ENCODE measurements at places on chromosomes 1 and 21. TPM values are rescaled to one million over a fixed set of nuclear protein-coding genes. Genes with fewer than 3 reads are reported as not detected.

- no peak for DNase-seq
Observed at GRCh38 chr1:19112891-19113696, 97.0 kb downstream of the UBR4 start.

- DNase-seq = no peak
Observed at GRCh38 chr1:230141021-230141648, 74.1 kb downstream of the GALNT2 start.

DNA sequence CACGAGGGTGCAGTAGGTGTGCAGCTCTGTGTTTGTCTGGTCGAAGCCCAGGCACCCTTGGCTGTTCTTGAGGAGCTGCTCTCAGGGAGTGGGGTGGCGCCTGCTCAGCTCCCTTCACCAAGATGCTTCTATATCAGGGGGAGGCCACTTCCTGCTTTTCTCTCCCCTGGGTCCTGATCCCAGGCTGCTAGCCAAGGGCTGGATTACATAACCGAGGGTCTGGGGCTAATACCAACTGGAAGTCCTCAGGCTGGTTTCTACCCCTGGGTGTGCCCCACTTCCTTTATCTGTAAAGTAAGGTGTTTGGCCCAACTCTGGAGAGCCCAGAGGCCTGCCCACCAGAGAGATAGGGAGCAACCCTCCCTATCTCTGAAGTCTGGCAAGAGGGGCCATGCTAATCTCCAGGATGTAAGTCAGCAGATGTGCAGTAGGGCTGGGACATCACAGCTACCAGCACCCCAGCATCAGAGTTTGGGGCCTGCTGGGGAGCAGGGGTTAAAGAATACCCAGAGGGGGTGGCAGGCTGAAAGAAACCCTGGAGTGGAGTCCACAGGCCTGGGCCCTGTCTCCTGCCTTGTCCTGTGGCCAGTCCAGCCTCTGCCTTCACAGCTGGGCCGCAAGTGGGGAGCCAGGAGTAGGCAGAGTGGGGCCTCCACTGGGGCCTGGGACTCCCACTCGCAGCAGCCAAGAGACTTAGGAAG, 2.1 kb downstream of the SELENBP1 start:
- DNase-seq = no peak

GRCh38 chr1:20367116-20367585, 76.5 kb downstream of the VWA5B1 start:
- DNase-seq = no peak

GRCh38 chr1:84291882-84292655, 9.4 kb upstream of the SAMD13 start:
- DNase-seq = no peak

DNA sequence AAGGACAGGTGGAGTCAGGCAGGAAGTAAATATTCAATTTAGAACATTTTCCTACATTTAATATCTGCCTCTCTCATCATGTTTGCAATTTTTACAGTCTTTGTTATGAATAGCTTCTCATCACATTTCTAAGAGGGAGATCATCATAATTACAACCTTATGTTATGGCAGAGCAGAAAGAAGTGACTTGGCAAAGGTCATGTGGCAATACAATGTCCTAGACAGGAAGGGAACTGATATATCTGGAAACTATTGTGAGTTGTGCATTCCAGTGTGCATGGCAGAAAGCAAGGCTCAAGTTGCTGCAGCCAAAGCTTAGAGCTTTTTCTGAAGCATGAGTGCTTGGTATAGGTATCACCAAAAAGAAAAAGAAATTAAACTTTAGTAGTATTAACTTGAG, 43.8 kb upstream of the PRRX1 start:
- no peak for DNase-seq

- DNase-seq = no peak
Observed at GRCh38 chr1:22780696-22781095, 70.1 kb downstream of the EPHB2 start.

GRCh38 chr1:208691012-208691411, 446.8 kb upstream of the PLXNA2 start:
- DNase-seq = no peak

DNA sequence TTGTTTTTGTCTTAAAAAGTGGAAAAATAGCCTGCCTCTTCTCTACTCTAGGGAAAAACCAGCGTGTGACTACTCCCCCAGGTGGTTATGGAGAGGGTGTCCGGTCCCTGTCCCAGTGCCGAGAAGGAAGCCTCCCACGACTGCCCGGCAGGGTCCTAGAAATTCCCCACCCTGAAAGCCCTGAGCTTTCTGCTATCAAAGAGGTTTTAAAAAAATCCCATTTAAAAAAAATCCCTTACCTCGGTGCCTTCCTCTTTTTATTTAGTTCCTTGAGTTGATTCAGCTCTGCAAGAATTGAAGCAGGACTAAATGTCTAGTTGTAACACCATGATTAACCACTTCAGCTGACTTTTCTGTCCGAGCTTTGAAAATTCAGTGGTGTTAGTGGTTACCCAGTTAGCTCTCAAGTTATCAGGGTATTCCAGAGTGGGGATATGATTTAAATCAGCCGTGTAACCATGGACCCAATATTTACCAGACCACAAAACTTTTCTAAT, 35.0 kb upstream of the TDRD10 start:
- no peak for DNase-seq

DNA sequence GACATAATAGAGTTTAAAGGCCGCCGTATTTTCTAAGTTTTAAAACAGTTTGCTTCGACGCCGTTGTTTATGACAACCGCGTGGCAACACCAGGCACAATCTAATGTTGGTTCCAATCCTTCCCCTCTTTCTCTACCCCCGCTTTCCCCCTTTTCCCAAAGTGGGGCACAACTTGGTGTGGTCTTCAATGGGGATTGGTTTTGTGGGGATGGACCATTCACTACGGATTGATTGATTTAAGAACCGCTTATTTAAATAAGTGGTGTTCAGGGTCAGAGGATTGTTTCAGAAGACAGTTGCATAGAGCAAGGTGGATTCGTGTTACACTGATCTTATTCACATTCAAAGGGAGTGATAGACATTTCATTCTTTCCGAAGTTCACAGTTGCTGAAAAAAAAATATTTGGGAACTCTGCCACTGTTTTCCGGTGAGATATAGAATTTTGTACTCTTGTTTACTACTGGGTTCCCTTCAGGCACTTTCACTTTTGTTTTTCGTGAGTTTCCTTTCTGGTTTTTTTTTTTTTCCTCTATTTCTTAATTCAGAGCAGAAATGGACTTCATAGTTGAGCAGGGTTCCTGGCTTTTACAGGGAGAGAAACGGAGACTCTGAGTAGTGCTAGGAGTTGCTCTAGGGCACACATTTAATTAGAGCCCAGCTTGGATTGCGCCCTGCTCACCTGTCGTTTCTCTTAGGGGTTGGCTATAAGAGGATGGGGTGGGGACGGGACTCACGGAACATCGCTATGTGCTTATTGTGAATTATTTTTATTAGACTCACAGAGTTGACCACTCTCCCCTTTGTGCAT, 79.6 kb upstream of the AK4 start:
- DNase-seq = no peak

- DNase-seq = no peak
Observed at GRCh38 chr1:21586846-21587601, 77.8 kb downstream of the ALPL start.

DNA sequence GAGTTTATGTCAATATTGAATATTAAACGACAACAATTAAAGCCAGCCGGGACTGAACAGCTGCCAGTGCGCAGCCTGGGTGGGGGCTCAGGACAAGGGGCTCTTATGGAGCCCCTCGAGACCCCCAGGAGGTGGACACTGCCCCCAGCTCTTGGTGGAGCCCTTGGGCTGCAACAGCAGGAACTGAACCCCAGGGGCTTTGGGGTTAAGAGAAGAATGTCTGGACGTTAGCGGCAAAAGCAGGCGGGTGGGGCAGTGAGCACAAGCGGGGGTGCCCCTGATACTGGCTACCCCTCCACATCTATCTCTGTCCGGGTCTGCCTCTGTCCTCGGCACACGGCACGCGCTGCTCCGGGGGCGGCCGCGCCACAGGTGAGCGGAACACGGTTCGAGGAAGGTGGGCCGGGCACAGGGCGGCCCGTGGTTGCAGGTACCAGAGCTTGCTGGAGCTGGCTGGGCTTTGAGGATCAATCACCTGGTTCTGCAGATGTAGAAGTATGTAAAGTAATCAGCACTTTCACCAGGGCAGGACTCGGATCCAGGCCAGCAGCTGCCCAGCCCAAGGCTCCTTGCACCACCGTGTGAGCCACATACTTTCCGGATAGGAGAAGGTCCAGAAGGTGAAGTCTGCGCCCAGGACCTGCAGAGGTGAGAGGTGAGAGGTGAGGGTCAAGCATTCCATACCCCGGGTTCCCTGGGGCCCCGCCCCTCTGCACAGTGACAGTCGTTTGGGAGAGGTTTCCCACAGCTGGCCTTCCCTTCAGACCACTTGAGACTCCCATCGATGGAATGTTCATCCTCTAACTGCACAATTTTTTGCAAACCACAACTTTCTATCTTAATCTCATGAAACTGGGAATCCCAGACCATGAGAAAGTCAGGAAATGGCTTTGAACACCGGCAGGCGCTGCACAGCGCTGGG, 12.4 kb upstream of the POFUT2 start:
- no peak for DNase-seq

- DNase-seq = no peak
Observed at GRCh38 chr1:150005606-150006005, 4.9 kb downstream of the OTUD7B start.

- no peak for DNase-seq
Observed at GRCh38 chr1:240237305-240237721, 145.6 kb downstream of the FMN2 start.

GRCh38 chr1:112905395-112906149, 50.4 kb downstream of the SLC16A1 start:
- no peak for DNase-seq

- no peak for DNase-seq
Observed at GRCh38 chr21:42538479-42539275, 25.0 kb downstream of the SLC37A1 start.

DNA sequence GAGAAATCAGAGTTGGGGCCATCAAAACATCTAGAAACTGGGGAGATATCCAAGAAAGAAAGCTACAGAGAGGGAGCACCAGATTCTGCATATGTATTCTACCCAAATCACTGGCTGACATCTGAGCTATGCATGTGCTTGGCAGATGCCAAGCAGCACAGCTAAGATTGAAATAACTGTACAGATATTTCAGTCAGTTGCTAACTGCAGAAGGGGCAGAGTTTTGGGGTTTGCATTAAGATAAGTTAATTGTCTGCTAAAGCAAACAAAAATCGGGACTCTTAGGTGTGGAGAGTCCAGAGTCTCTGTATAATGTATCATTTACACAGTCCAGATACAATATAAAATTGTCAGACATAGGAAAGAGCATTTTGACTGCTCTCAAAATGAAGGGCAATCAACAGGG, 437.1 kb downstream of the PTBP2 start:
- no peak for DNase-seq

GRCh38 chr1:24052220-24052619, 59.7 kb downstream of the MYOM3 start:
- DNase-seq = no peak

DNA sequence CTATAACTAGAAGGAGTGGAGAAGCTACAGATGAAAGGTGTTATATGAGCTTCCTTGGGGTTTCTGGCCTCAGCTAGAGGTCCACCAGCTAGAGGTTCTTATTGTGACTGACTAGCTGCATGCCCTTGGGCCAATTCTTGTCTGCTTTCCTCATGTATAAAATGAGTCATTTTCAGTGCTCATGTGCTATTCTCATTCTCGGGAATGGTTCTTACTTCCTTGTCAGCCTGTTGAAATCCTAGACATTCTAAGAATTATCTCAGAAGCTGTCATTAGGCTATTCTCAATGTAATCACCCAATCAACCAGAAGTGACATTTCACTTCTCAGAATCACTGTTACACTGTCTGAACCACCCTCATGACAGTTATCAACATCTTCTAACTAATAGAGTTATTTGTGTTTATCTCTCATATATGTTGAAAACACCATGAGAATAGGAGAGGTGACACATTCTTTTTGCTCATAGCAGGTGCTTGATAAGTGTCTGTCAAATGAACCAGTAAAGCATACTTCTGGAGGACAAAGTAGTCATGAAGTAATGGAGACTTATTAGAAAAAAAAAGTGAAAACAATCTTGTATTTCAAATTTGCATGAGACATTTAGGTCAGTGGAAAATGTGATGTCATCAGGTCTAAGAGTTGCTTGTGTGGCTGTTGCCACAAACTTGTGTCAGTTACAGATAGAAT, 122.8 kb upstream of the IVNS1ABP start:
- DNase-seq = peak; percentile 71

GRCh38 chr1:208029381-208030287, 118.7 kb upstream of the CD34 start:
- DNase-seq = no peak

DNA sequence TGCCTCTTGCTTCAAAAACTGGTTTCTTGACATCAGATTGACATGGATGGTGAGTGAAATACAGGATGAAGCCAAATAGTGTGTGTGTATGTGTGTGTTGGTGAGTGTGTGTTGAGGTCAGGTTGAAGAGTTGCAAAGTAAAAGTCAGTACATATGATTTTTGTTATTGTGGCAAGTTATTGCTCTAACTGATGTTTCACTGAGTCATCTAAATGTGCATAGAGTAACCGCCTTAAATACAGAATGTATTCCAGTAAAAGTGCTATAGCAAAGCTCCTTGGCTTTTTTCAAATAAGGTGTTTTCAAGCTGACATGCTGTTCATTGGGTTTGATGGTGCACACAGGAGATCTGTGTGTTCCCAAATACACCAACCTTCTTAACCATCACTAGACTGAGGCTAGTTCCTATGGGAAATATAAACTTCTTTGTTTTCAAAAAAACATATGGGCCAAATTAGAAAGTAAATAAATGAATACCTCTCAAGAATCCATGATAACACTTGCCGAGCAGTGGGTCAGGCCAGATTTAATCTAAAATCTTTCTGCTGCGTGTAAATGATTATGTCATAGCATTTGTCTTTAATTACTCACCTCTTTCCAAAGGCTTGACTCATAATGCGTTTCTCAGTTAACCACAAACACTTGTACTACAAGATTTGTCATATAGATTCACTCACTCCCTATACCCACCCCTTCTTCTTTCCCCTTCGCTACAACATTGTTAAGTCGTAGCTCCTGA, 151.1 kb downstream of the LYPLAL1 start:
- peak; percentile 50 for DNase-seq

- DNase-seq = no peak
Observed at GRCh38 chr1:6440198-6441126, 15.9 kb downstream of the ESPN start.

- DNase-seq = peak; percentile 90
Observed at GRCh38 chr1:23593556-23594148, 34.4 kb upstream of the ID3 start.

- no peak for DNase-seq
Observed at GRCh38 chr1:176858433-176858916, 306.0 kb downstream of the ASTN1 start.

The LINGO4 gene
- polyA plus RNA-seq = not detected

The S100B gene
- not detected for polyA plus RNA-seq

The S100A7A gene
- polyA plus RNA-seq = 0.01 TPM

The TGFB2 gene
- 9.0 TPM for polyA plus RNA-seq

The STYXL2 gene
- not detected for polyA plus RNA-seq

The KRTAP20-2 gene
- not detected for polyA plus RNA-seq

The YBX1 gene
- 630 TPM for polyA plus RNA-seq

The PCSK9 gene
- 61.7 TPM for polyA plus RNA-seq

The PCAT6 gene
- 2.3 TPM for polyA plus RNA-seq

The TNFRSF4 gene
- not detected for polyA plus RNA-seq

The KIF14 gene
- polyA plus RNA-seq = 3.7 TPM

The EYA3 gene
- polyA plus RNA-seq = 17.6 TPM

The CELA3A gene
- not detected for polyA plus RNA-seq

Measured in keratinocyte (primary cell).